CD4-positive, alpha-beta memory T cell (primary cell): ENCODE measurements at places on chromosomes 2 and 18. TPM values are rescaled to one million over a fixed set of nuclear protein-coding genes. Genes with fewer than 3 reads are reported as not detected.
A peak's percentile ranks its signal among the peaks of the same experiment; 100 is the strongest.

The SERPINB13 gene
- not detected for polyA plus RNA-seq

The CPLX4 gene
- not detected for polyA plus RNA-seq

The SLC25A52 gene
- polyA plus RNA-seq = not detected

The TLK1 gene
- 53.6 TPM for polyA plus RNA-seq

The ATAD2B gene
- polyA plus RNA-seq = 3.8 TPM

The SERPINB2 gene
- not detected for polyA plus RNA-seq

The WNT10A gene
- polyA plus RNA-seq = 8.1 TPM

The FAM124B gene
- polyA plus RNA-seq = 1.2 TPM

The CHRNG gene
- polyA plus RNA-seq = not detected

DNA sequence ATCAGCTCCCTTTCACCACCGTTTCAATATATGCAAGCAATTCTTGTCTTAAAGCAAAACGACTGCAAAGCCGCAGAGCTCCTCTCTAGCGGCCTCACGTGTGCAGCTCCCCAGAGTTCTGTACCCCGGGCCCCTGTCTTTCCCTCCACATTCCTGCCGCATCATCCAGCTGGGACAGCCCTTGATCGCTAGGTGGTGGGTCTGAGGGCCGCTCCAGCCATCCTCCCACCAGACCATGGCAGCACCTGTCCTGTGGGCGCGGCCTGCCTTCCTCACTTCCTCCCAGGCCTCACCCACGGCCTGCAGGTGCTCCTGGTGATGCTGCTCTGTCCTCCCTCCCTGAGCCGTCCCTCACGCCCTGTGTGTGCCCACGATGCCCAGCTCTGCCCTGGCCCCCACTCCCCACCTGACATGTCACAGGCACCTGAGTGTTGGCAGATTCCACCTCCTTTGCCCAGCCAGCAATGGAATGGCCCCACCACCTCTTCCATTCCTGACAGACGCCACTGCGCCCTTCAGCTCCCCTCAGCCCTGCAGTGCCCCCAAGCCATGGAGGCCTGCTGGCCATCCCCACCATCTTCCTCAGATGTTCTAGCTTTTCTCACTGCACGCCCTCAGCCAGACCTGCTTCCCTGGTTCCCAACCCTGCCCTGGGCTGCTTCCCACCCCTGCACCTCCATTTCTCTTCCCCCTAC lies 15.3 kb upstream of the ALLC start:
- no peak for DNase-seq

GRCh38 chr2:217404236-217404760 lies 544.4 kb upstream of the TNP1 start:
- no peak for DNase-seq

- DNase-seq = no peak
These were observed 75.5 kb upstream of the SPTBN1 start for GRCh38 chr2:54380670-54381069.

GRCh38 chr18:23099621-23100020 lies 35.7 kb upstream of the CABLES1 start:
- no peak for DNase-seq

DNA sequence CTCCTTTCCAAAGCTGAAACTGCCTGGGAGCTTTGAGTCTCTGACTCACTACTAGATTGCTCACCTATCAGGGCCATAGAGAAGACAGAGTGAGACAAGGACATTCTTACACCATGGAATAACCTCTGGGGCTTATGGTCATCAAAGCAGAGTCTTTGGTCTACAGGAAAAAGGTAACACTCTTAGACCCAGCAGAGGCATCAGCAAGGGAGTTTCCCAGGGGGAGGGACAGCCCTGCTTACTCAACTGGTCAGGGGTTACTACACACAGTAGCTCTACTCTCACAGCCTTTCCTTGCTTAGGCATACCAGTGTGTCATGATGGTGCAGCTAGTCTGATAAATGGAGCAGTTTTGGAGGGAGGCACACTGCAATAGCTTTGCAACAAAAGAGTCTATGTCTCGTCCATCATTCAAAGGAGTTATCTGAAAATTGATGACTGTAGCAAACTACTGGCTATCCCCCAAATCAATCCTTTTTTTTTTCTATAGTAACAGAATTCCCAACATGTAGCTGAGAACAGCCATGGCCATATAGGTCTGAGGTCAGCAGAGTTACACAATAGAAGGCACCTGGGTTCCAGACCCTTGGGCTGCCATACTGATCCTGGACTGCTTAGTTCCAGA lies 22.4 kb upstream of the CD28 start:
- no peak for DNase-seq

GRCh38 chr2:73292316-73292905 lies 937 bp downstream of the EGR4 start:
- no peak for DNase-seq

DNA sequence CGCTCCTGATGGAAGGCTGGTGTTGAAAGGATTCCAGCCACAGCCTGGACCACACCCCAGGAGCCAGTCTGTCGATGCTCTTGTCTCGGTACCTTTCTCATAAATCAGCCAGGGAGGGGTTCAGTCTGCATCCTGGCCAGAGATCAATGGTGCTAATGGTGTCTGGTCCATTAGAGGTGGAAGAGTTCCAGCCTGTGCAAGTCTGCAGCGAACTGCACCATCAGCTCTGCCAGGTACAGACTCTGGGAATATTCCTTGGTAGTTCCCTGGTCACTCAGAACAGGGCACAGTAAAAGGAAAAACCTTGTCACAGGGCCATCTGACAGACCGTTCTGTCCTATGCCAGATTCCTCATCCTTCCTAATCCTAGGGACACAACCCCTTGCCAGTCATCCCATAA lies 164.3 kb downstream of the MTCL1 start:
- no peak for DNase-seq

DNA sequence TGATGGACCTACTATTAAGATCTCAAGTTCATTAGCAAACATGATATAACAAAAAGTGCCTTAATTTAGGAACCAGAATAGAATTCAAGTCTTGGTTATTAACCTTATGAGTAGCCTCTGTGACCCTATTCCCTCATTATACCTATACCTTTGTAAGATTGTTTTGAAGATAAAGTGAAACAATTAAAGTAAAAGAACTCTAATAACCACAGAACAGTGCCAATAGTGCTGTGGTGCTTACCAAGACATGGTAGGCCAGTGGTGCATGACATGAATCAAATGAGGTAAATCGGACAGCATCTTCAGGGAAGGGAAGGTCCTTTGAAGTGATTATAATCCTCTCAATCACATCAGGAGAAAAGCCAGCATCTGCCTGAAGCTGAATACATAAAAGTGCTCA lies 36.4 kb downstream of the METTL4 start:
- DNase-seq = no peak

DNA sequence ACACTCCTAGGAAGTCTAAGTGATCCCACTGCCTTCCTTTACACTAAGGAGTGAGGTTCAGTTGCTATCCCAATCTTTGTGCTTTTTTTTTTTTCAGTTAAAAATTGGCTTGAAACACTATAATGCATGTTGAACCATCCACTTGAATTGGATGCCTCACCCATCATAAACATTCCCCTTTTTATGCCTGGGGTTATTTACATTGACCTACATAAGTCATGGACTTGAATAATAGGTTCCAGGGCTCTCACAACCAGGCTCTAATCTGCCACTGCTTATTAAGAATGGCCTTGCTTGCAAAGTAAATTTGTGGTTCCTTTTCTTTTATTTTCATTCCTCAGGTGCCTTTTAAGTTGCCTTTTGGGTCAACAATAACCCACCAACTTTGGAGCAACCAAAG lies 236.1 kb upstream of the MEIS1 start:
- DNase-seq = no peak

GRCh38 chr2:207528980-207529329 lies 807 bp upstream of the CREB1 start:
- DNase-seq = peak; percentile 71

DNA sequence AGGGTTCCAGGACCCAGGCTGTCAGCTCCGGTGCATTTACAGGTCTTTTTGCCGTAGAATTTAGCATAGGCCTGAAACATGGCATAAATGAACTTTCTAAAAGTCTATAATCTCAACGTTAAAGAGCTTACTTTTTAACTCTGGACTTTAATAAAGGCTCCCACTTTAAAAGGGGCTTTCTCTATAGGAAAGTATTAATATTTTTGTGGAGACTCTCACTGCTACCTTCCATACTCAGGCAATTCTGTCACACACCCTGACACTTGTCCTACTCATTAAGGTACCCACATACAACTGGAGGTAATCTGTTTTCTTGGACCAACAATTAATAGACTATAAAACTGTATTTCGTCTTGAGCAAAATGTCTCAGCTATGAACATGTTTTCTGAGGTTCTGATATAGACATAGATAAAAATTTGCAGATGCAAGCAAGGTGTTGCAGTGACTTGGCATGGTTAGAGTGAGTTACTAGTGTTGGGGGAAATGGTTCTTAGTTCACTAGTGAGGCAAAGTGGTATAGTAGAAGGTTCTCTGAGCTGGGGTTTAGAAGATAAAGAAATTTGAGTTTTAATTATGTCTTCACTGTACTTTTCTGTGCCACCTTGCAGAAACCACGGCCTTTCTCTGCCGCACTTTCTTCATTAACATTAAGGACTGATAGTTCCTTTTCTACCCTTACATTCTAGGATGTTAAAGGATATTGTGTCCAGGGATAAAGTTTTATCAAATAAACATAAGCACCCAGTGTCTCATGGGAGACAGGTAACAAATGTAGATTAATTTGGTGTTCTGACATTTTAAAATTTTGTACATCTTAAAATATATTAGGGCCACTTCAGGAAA lies 10.8 kb upstream of the NR4A2 start:
- DNase-seq = peak; percentile 41

DNA sequence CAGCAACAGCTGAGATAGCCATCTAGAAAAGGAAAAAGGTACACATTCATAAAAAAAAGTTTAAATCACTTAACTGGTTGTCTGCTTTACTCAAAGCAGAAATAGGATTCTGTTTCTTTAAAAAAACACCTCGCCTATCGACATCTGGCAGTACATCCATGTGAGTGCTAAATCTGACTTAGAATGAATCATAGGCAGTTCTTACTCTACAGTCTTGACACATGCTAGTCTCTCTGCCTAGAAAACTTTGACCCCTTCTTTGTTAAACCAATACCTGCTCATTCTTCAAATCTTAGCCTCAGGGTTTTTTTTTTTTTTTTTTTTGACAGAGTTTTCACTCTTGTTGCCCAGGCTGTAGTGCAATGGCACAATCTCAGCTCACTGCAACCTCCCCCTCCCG lies 37.1 kb upstream of the GPR75 start:
- DNase-seq = no peak

- no peak for DNase-seq
These were observed 252.2 kb upstream of the RBBP8 start for GRCh38 chr18:22680944-22681343.

GRCh38 chr18:70762812-70763211 lies 474.0 kb downstream of the SOCS6 start:
- no peak for DNase-seq

- no peak for DNase-seq
These were observed 231.0 kb downstream of the DCC start for GRCh38 chr18:52570975-52571374.

DNA sequence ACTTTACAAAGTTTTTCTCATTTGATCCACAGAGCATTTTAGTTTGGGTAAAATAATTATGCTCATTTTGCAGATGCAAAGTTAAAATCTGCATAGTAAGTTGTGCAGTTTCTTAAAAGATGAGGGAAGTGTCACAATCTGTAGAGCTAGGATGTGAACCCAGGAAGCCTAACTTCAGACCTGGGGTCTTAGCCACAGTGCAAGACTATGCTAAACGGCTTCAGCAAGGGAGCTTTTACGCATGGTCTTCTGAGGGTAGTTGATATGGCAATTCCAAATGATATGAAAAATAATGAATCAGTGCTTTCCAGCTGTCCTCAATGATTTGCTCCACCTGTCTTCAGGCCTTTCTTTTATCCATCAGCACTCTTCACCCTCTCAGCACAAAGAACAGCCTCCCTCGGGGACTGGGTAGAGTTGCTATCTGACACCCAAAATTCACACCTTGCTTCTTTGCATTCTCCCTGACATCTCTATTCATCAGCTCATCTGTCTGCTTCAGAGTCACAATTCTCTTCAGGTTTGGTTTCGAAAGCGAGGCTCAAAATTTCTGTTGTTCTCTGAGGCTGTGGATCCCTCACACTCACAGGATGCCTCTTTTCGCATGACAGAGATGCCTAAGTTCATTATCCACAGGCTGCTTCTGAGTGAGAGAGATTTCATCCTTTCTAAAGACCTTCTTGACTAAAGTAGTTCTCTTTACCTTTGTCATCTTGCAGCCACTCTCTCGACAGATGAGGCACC lies 302.5 kb downstream of the NRXN1 start:
- no peak for DNase-seq

- no peak for DNase-seq
These were observed 24.4 kb downstream of the RDH14 start for GRCh38 chr2:18536100-18536499.

DNA sequence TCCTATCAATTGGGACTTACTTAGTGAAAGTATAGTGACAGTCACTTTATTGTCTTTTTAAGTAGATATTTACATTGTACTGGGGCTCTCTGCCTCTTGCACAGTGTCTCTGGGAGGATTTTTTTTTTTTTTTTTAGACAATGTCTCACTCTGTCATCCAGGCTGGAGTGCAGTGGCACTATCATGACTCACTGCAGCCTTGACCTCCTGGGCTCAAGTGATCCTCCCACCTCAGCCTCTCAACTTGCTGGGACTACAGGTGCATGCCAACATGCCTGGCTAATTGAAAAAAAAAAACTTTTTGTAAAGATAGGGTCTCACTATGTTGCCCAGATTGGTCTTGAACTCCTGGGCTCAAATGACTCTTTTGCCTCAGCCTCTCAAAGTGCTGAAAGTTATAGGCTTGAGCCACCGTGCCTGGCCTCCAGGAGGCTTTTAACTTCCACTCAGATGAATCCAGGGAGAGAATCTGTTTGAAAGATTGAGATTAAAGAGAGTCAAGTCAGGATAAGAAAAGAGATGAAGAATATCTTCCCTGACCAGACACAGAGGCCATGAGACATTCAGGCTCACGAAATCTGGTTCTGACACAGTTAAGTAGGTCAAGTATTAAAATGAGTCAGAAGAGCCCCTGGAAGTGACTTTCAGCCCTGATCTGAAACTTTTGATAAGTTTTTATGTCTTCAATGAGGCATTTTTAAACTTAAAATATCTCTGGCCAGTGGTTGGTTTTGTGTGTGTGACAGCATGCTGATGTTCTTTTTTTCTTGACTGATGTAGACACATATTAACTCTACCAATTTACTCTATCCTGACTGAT lies 18.3 kb downstream of the ARHGEF33 start:
- DNase-seq = no peak
